ENCODE measurements at places on chromosomes 12 and 14. TPM values are rescaled to one million over a fixed set of nuclear protein-coding genes. Genes with fewer than 3 reads are reported as not detected.
A peak's percentile ranks its signal among the peaks of the same experiment; 100 is the strongest.

GRCh38 chr12:80491166-80491565 is 47.1 kb downstream of the PTPRQ start:
- no peak for DNase-seq

NEUROD4 gene
- total RNA-seq, result 0.11 TPM

RAP1B gene
- 302 TPM for total RNA-seq

DNA sequence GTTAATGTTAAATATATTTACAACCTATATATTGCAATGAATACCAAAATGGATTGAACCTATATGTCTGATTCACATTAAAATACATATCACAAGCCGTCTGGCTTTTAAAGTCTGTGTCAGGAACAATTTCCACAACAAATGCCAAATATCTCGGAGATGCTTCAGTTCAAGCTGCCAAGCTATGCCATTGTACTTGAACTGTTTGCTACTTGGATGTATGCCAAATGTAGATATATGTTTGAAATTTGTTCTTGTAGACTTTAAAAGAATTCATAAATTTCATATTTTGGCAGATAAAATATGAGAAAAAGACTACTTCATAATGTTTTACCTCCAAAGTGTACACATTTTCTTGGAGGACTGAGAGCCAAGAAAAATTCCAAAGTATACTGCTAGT is 37.0 kb downstream of the WASHC3 start:
- DNase-seq, result no peak

- DNase-seq, result peak; percentile 71
Measured at GRCh38 chr12:128449146-128449894, 182.3 kb downstream of the TMEM132C start.

CNTN1 gene
- 63.4 TPM for total RNA-seq

CTSG gene
- total RNA-seq, result 9.8 TPM

DNA sequence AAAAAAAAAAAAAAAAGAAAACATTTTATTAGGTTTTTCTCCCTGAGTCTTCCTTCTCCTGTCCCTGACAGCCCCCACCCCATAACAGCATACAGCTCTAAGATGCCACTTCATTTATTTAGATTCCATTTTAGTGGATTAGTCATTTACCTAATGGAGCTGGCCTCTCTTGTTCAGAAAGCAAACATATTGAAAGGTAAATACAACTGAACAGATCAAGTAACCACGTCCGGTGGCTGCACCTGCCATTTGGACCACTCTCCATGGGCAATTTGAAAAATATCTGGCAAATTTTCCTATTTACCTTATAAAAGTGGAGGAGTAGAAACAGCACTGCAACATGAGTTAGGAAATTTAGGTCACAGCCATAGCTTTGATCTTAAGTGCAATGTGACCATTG is 254.6 kb downstream of the C12orf42 start:
- no peak for DNase-seq

DNA sequence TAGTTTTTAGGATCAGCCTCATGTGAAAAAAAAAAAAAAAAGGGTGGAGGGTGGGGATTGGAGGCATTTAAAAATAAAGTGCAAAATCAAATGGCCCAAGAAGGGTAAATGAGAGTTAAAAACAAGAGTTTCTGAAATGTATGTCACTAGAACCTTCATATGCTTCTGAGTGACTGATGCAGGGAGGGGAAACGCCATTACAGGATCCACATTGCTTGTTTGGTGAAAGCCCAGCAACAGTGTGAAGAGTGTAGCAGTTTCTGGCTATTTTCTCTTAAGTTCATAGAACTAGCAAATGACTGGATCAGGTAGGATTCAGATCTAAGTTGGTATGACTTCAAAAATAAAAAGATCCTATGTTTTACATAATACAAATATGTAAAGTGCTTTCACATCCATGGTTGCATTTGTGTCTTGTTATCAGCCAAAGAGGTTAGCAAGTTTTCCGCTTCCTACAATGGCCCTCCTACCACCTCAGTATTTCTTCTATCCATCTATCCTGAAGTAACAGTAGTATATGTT is 2.9 kb downstream of the CHPT1 start:
- DNase-seq, result no peak

GRCh38 chr12:10097521-10097920 is 1.3 kb downstream of the CLEC1A start:
- DNase-seq, result no peak

KRT83 gene
- not detected for total RNA-seq

GRCh38 chr14:59463787-59464485 is 1.2 kb downstream of the GPR135 start:
- no peak for DNase-seq

DNA sequence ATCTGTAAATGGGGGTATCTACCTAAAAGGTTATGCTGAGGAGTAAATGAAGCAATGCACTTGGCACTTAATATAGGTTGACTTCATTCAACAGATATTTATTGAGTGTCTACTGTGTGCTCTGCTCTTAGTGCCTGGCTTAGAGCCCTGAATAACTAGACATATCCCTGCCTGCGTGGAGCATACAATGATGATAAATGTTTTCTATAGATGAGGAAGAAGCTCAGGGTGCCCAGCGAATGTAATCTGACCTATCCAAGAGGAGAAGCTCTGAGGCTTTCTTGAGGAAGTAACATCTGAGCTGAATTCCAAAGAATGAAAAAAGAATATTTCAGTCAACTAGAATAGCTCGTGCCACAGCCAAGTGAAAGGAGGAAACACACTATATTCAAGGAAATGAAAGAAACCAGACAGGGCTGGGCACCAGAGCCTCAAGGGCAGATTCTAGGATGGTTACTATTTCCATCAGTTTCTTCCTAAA is 17.9 kb upstream of the HIGD1C start:
- DNase-seq, result no peak
